Fibroblast of skin of left biceps (primary cell): ENCODE measurements at places on chromosomes 6 and 20.

- DNase-seq = no peak
These were observed 31.5 kb upstream of the PAQR8 start for GRCh38 chr6:52330470-52330869.

DNA sequence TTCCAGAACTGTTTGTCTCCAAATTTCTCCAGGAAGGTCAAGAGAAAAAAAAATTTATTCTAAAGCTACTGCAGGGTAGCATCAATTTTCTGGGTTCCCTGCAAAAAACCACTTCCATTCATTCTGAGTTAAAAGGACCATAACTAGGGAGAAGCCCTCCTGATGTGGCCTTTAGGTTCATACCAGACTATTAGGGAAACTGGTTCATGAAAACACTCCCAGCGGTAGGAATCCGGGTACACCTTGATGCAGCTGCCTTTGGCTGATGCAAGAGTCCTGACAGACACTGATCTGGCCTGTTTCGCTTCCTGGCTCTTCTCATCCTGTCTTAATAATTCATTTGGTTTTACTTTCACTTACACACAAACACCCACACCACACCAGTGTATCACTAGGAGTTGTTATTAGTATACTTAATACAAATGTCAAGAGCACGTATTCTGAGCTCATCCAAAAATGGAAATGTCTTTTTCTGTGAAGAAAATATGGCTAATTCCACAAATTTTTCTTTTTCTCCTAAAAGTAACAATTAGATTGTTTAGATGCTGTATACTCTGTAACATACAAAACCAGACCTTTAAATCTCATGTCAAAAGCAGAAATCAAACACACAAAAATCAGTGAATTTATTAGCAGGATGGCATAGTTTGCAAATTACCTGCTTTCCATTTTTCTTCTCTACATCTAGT, 38.4 kb upstream of the ARHGAP18 start:
- DNase-seq = no peak

GRCh38 chr6:31528821-31529328, at the start of gene MCCD1:
TSS of gene MCCD1 (plus strand) at chr6:31528962. CDS start at chr6:31529015, 53 bp downstream.
- DNase-seq = no peak

DNA sequence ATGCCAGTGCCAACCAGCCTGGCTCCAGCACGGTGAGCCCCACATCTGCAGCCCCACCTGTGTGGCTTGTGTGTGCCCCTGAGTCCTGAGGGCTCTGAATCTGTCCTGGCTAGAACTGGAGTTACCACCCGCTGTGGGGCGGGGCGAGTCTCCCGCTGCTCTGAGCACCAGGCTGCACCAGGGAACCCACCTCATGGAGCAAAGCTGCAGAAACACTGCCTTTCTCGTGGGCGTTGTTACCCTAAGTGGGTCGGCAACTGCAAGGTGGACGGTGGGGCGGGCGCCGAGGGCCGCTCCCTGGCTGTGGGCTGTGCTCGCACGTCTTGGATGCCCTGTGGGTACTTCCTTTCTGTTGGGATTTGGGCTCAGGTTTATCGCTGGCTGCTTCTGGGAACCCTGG, 12.7 kb upstream of the ZBTB46 start:
- no peak for DNase-seq

DNA sequence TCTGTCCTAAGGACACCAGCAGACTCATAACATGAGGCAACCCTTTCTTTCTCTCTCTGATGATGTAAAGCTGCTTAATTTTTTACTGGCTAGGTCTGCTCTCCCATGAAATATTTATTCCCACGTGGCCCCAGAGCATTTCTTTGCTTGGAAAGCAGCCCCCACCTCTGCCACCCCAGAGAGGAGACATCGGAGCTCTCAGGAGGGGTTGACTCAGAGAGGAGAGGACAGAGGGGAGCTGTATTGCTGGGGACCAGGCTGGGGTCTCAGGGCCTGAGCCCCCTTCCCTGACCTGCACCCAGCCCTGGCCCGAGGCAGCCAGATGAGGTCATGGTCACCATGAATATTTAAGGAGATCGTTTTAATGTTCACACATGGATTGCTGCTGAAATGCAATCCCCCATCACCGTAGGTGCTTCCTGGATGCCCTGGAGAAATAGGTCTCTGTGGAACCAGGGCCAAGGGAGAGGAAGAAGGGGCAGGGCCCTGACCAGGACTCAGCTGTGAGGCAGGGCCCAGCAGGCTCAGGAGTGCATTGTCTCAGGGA, 117.5 kb downstream of the DLL1 start:
- no peak for DNase-seq

DNA sequence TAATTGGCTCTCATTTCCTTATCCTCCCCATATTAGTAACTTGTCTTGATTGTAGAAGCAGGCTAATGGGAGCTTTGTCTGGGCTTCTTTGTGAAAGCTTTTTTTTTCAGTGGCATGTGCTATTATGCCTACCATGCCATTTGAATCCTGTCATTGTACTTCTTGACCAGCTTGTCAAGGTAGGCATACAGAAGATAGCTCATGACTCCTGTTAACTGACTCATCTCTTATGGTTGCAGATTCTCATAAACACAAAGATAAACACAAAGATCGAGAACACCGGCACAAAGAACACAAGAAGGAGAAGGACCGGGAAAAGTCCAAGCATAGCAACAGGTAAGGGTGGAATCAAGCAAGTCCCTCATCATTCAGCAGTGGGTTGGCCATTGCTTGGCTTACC, 32.5 kb downstream of the TOP1 start:
- no peak for DNase-seq

GRCh38 chr6:166553563-166554271, 32.8 kb downstream of the RAMACL start:
- peak; percentile 39 for DNase-seq

DNA sequence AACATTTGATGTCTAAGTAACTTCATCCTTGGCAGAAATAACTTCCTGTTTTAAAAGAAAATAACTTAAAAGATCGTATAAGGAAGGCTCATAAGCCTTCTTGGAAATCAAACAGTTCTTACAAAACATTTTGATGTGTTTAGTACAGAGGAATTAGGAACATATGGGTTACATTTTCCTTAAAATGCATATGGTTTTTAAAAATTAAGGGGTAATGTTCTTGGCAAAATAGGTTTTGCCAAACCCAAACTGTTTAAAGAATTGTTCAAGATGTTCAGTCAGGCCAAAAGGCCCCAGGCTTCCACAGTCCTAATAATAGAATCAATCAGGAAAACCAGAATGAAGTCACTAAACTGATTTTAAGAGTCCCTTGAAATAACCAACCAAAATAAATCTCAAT, 142.7 kb upstream of the SLC35B3 start:
- DNase-seq = no peak

DNA sequence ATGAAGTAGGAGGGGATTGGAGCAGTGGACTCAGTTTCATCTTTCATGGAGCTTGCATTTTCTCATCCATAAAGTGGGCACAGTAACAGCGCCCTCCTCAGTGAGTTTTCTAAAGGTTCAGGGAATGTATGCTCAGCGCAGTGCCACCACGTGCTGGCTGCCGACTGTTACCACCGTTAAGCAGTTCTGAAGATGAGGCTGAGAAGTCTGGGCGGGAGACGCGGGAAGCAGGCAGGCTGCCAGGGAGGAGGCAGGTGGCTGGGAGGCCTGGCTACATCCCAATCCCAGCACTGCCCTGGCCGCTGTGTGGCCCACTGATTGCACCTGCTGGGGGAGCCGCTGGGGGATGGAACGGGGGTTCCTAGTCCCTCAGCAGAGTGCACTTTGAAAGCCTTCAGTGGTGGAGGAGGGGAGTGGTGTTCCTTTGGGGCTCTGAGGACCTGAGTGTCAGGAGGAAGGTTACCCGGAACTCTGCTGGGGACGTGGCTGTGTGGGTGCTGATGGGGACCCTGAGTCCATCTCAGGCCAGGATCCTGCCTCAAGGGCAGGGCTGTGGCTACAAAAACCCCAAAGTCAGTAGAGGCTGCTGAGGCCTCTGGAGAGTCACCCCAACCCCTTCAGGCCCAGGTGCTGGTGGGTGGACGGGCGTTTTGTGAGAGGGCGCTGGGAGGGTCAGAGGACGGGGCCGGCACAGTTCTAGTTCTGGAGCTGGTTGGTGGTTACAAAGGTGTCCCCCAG, 28.0 kb upstream of the PHACTR3 start:
- DNase-seq = no peak

DNA sequence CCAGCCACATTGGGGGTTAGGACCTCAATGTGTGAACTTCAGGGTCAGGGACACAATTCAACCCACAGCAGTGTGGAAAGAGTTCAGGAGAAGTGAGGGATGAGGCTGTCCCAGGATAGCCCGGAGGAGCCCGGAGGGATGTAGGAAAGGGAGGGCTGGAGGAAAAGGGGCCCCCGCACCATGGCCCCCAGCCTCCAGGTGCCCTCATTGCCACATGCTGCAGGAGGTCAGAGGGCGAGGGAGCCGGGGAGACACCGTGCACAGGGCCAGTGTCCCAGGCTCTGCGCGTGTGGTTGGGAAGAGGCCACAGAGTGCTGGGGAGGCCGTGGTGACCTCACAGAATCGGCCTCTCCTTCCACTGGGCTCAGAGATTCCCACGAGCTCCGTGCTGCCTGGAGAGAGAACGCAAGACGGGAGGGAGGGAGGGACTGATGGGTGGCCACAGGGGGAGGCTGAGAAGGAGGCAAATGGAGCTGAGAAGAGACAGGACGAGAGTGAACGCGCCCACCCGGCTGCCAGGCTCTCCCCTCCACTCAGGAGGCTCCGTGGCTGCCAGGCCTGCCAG, 215.1 kb downstream of the DLL1 start:
- no peak for DNase-seq

DNA sequence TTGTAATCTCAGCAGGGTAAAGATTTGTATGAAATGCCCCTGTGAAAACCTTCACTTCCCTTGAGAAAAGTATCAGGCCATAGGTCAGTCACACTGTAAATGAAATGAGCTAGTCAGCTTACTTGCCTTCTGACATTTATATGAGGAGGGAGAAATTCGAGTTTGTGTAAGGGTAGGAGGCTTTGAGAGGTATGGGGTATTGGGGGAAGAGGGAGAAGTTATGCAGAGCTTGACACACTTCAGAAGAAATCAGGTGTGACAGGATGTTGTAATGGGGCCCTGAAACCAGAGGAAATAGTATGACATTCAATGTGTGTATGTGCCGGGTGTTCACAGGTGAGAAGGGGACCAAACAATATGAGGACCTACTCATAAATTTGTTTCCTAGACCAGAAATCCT, 64.2 kb upstream of the CCN6 start:
- DNase-seq = no peak

- no peak for DNase-seq
These were observed 51.5 kb upstream of the TMEM170B start for GRCh38 chr6:11486051-11486450.

GRCh38 chr6:132785936-132786335, 12.5 kb downstream of the SLC18B1 start:
- no peak for DNase-seq

- no peak for DNase-seq
These were observed 229.4 kb downstream of the ALDH8A1 start for GRCh38 chr6:134720353-134721059.

DNA sequence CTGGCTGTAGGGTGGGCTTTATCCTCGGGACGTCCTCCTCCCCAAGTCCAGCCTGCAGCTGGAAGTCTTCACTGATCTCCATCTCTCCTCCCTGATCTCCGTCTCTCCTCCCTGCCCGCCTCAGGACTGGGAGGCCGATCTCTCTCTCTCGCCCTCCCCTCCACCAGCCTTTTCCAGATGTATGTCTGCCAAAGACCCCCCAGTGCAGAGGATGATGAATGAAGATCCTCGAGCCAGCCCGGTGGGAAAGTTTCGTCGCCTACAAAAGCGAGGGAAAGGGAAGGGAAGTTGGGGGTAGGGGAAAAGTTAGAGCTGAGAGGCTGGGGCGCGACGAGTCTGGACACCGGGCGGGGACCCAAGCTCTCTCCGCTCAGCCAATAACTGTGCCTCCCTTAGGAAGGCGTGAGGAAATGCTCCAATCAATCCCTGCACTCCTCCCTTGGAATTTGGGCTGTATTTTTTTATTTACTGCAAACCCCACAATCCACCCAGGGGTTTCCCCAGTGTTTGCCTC, 595 bp upstream of the SRF start:
- DNase-seq = no peak

- peak; percentile 96 for DNase-seq
These were observed 23.2 kb upstream of the FAM50B start for GRCh38 chr6:3825851-3826581.

GRCh38 chr6:33905071-33905609, 101.3 kb upstream of the MLN start:
- DNase-seq = no peak

GRCh38 chr6:4212588-4212987, 77.2 kb upstream of the ECI2 start:
- no peak for DNase-seq

- DNase-seq = no peak
These were observed 55.3 kb upstream of the BTN3A2 start for GRCh38 chr6:26309731-26310142.

DNA sequence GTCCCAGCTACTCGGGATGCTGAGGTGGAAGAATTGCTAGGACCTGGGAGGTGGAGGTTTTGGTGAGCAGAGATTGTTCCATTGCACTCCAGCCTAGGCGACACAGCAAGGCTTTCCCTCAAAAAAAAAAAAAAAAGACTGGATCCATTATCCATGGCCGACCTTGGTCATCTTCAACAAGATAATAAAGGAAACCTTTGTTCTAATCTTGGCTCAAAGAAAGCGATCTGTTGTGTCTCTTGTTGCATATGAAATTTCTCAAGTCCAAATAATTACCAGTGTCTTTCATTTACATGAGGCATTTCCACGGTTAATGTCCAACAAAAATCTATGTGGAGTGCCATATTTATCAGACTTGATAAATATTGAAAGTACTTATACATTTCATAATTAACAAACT, 23.7 kb upstream of the KIF16B start:
- no peak for DNase-seq

GRCh38 chr20:39016506-39016905, 54.4 kb downstream of the DHX35 start:
- no peak for DNase-seq

DNA sequence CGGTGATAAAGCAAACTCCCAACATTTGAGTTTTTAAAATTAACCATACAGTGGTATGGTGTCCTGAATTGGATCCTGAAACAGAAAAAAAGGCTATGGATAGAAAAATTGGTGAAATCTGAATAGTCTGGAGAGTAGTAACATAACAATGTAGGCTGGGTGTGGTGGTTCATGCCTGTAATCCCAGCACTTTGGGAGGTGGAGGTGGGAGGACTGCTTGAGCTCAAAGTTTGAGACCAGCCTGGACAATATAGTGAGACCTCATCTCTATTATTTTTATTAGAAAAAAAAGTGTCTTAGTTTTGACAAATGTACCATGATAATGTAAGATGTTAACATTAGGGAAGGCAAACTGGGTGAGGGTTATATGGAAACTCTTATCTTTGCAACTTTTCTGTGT, 11.0 kb downstream of the EEF1A1 start:
- no peak for DNase-seq

GRCh38 chr6:136643850-136644596, 93.8 kb upstream of the MAP7 start:
- DNase-seq = peak; percentile 44

GRCh38 chr20:8757146-8757545, 311.7 kb upstream of the PLCB4 start:
- peak; percentile 78 for DNase-seq

DNA sequence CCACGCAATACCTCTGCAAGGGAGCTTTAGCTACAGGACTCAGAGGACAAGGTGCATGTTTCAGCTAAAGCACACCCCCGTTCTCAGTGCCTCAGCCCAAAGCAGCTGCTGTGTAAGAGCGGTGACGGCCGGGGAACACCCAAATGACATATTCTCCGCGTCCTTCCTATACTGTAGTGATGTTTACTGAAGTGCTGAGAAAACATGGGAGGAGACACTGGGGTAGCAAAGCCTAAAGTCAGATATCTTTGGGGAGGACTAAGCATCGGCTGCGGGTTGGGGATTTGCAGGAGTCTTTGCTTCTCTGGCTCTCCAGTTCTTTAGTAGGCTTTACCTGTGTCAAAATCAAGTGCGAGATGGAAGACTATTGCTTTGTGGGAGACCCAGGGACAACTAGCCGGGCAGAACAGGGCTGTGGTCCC, 1.7 kb downstream of the SLC22A23 start:
- no peak for DNase-seq
